Camera-type eye (tissue), 1 donor: ENCODE measurements at places on chromosomes 2 and 18. TPM values are rescaled to one million over a fixed set of nuclear protein-coding genes. Genes with fewer than 3 reads are reported as not detected.

Gene ABCB11
- total RNA-seq, result 0.38 TPM

Gene CNRIP1
- 38.9 TPM for total RNA-seq

Gene KIAA2012
- total RNA-seq, result not detected

Gene LCT
- not detected for total RNA-seq

Gene ONECUT2
- 10.5 TPM for total RNA-seq
